ENCODE measurements at places on chromosomes 7 and 10.

GRCh38 chr10:112819231-112819630, 130.8 kb upstream of the TCF7L2 start:
- no peak for DNase-seq

DNA sequence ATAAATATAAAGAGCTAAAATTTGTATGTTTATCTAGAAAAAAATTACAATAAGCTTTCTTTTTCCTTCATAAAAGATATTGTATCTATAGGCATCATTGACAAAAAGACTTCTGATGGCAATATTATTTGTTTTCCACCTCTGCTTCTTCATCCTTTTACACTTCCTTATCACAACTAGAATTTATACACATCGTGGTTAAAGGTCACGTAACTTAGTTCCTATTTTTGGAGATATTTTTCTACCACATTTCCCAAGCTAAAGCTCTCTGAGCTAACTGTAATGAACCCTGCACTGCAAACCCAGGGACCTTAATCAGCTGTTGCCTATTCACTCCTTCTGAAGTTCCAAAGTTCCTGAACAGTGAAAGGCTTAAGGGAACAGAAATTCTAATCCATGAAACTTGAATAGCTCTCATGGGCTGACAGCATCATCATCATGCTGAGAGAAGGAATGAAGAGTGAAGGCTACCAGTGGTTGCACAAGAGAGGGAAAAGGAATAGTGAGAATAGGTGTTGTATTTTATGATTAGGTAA, 106.1 kb upstream of the SLC13A1 start:
- no peak for DNase-seq

- DNase-seq = no peak
Measured at GRCh38 chr10:58784361-58784760, 271.7 kb downstream of the BICC1 start.

GRCh38 chr7:17646253-17646956, 293.9 kb downstream of the SNX13 start:
- no peak for DNase-seq

GRCh38 chr10:21318540-21319167, 206.8 kb downstream of the SKIDA1 start:
- no peak for DNase-seq

DNA sequence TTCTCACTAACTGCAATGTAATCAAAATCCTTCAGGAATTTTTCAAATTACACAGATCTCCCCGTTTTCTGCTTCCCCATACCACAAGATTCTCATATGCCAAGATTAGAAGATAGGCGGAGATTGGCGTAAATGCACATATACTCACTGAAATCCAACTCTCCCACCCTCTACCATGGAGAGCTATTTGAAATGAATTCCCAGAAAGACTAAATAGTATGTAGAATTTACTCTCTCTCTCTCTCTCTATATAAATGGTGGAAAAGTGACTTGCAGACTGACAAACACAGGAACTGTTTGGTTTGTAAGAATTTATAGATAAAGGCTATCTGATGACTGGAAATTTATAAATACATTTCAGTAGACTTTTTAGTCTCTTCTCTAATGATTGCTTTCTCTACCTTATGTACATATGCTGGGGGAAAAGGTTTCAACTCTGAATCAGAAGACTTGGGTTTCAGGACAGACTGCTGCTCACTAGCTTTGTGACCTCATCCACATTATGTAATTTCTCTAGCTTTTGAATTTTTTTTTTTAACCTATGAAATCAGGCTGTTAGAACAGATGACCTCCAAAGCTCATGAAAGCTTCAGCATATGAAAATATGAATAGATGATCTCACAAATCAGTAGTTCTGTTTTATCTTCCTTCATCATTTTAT, 67.8 kb upstream of the CSTF2T start:
- no peak for DNase-seq

DNA sequence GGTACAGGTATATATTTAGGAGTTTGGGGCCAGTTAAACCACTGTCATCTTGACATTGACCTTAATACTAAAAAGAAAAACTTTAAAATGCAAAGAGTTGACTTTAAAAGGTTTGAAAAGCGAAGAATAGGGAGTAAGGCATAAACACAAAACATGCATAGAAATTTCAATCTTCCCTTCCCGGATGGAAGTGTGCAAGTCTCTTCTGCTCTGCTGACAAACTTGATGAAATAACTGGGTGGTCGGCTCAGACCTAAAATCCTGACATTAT, 3.4 kb upstream of the SPAG6 start:
- no peak for DNase-seq

GRCh38 chr7:29071203-29071874, 75.0 kb downstream of the CPVL start:
- DNase-seq = no peak

- no peak for DNase-seq
Measured at GRCh38 chr10:102627736-102628293, 16.5 kb upstream of the TRIM8 start.

- no peak for DNase-seq
Measured at GRCh38 chr10:16986406-16987205, 143.0 kb downstream of the CUBN start.
